HFFc6 (cell line): ENCODE measurements at places on chromosomes 11 and 22. TPM values are rescaled to one million over a fixed set of nuclear protein-coding genes. Genes with fewer than 3 reads are reported as not detected.

DNA sequence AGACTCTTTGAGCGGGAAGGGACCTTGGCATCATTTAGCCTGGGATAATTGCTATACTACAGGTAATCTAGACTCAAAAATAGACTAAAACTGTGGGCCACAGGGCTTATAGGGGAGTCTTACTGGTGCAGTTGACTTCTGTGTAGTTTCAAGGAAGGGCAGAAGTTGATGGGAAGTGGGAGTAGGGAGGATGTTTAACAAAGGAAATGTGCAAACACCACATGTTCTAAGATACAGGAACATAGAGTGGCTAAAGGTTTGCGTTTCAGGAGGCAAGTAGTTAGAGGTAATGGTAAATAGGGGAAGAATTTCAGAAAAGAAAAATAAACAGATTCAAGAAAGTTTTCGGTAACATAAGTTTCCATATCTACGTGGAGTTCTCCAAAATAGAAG is 14.4 kb upstream of the SORL1 start:
- H3K27me3 ChIP-seq: peaks cover 10% of the 10 kb centered on the region
- no peaks in the 10 kb centered on the region for H3K36me3 ChIP-seq
- H3K27ac ChIP-seq: no peak overlapping the region
- no peak for DNase-seq
- no peaks in the 10 kb centered on the region for H3K4me1 ChIP-seq

GRCh38 chr22:49296561-49296960 is 531.1 kb downstream of the BRD1 start:
- no peak overlapping the region for H3K4me3 ChIP-seq
- DNase-seq: no peak
- H3K36me3 ChIP-seq: peaks cover 4% of the 10 kb centered on the region; the same call in 1 of the 2 replicates
- H3K27ac ChIP-seq: no peak overlapping the region
- no peaks in the 10 kb centered on the region for H3K4me1 ChIP-seq

DNA sequence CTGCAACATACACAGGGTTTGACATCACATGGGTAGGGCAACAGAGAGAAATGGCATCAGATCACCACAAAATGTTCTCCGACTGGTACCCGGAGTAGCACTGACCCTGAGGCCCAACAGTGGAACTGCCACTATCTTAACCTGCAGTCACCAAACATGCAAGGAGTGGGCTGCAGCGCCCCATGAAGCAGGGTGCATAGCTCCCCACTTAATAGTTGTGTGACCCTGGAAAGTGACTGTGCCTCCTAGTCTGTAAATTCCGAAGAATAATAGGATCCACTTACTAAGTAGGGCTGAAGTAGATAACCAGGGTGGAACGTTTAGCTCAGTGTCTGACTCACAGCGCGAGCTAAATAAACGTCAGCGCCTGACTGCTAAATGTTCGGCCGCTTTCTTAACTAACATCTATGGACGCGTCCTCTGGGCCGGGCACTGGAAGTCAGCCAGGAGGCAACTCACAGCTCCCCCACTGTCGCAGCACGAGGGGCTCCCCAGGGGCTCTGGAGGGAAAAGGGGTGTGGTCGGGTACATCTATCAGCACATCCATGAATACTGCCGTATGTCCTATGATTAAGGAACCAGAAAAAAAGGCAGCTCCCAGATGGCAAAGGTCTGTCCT is 777 bp downstream of the LTO1 start:
- DNase-seq: peak; percentile 78
- peaks cover 21% of the 10 kb centered on the region for H3K36me3 ChIP-seq
- no peaks in the 10 kb centered on the region; the same call in 1 of the 2 replicates for H3K27me3 ChIP-seq
- H3K4me1 ChIP-seq: peaks cover 46% of the 10 kb centered on the region

DNA sequence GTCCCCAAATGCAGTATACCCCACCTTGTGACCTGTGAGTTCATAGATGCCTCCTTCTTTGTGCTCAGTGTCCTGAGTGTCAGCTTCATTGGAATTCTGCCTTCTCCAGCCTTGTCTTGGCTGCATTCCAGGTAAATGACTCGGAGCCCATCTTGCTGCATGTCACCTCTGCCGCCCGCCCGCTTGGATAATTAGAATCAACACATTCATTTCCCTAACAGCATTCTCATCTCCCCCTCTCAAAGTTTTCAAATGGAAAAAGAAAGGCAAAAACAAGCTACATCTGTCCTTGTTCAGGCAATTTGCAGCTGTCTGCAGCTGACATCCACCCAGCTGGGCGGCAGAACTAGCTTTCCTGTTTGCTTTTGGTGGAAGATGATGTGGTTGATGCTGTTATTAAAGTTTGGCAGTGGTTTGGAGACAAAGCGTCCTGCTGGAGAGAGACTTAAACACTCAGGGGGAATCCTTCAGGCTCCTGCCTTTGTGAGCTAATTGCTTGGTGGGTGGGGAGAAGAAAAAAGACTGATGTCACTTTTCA is 198.8 kb upstream of the SEZ6L start:
- H3K27me3 ChIP-seq: no peaks in the 10 kb centered on the region
- DNase-seq: no peak
- H3K27ac ChIP-seq: no peak overlapping the region
- H3K4me1 ChIP-seq: no peaks in the 10 kb centered on the region
- no peak overlapping the region for H3K4me3 ChIP-seq
- H3K36me3 ChIP-seq: peaks cover 5% of the 10 kb centered on the region; the same call in 1 of the 2 replicates

GRCh38 chr11:1232883-1233321 is 10.0 kb downstream of the MUC5B start:
- H3K4me3 ChIP-seq: no peak overlapping the region
- no peak overlapping the region for H3K27ac ChIP-seq
- H3K27me3 ChIP-seq: no peaks in the 10 kb centered on the region; the same call in 1 of the 2 replicates
- DNase-seq: no peak

DNA sequence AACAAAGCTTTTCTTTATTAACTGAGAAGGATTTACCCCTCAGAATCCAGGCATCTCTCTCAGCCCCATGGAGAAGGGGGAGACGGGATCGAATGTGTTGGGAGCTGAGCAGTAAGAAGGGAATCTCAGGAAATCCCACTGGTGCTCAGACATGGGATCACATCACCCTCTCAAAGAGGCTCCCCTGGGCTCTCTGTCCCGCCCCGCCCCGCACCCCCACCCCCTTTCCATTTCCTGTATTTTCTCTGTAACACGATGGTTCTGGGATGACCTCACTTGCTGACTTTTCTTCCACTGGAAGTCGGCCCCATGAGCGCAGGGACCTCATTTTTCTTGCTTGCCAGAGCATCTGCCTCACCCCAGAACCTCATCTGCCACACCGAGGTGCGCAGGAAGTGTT is 100.0 kb downstream of the RPS6KA4 start:
- H3K36me3 ChIP-seq: no peaks in the 10 kb centered on the region
- no peak overlapping the region for H3K27ac ChIP-seq
- H3K4me3 ChIP-seq: no peak overlapping the region
- H3K27me3 ChIP-seq: peaks cover 35% of the 10 kb centered on the region
- no peak for DNase-seq

DNA sequence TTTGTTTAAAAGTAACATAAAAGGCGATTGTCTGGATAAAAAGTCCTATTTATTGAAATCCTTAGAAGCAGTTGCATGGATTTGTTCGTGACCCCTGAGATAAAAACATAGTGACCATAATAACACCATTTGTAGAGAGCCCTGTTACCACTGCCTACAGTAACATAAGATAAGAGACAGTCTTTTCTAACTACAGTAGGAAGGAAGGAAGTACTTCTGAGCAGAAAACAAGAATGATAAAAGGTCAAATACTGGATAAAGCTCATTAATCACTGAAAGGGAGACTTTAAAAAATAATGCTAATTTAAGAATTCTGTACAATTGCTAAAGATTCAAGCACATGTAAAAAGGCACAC is 47.1 kb upstream of the SOX6 start:
- no peaks in the 10 kb centered on the region for H3K27me3 ChIP-seq
- H3K27ac ChIP-seq: no peak overlapping the region
- no peaks in the 10 kb centered on the region; the same call in 1 of the 2 replicates for H3K4me1 ChIP-seq
- H3K36me3 ChIP-seq: no peaks in the 10 kb centered on the region

- H3K4me3 ChIP-seq: no peak overlapping the region
- peaks cover 30% of the 10 kb centered on the region for H3K36me3 ChIP-seq
- peak; percentile 59 for DNase-seq
- no peak overlapping the region for H3K27ac ChIP-seq
- no peaks in the 10 kb centered on the region for H3K27me3 ChIP-seq
- peaks cover 71% of the 10 kb centered on the region for H3K4me1 ChIP-seq
These were observed 33.1 kb downstream of the DDX10 start for GRCh38 chr11:108697872-108698473.

GRCh38 chr11:2933375-2934020 is 4.3 kb upstream of the PHLDA2 start:
- DNase-seq: peak; percentile 86
- H3K27me3 ChIP-seq: peaks cover 9% of the 10 kb centered on the region
- H3K4me3 ChIP-seq: no peak overlapping the region
- H3K36me3 ChIP-seq: peaks cover 16% of the 10 kb centered on the region
- H3K27ac ChIP-seq: peak overlapping the region; percentile 82

Gene KIRREL3
- 25.7 to 37.6 TPM (median 29.9 TPM) in 3 replicates for total RNA-seq

Gene MRPL16
- 46.0 to 59.4 TPM (median 48.4 TPM) in 3 replicates for total RNA-seq

GRCh38 chr11:14312736-14313438 is 46.1 kb downstream of the RRAS2 start:
- H3K36me3 ChIP-seq: peaks cover 5% of the 10 kb centered on the region; the same call in 1 of the 2 replicates
- peak overlapping the region; percentile 77 for H3K27ac ChIP-seq

Gene SC5D
- total RNA-seq: 19.9 to 24.2 TPM (median 20.5 TPM) in 3 replicates
